ENCODE measurements at places on chromosomes 2 and 18. TPM values are rescaled to one million over a fixed set of nuclear protein-coding genes. Genes with fewer than 3 reads are reported as not detected.

The AUP1 gene
- total RNA-seq = 45.8 TPM

The TMEM185B gene
- 16.4 TPM for total RNA-seq

The CASP10 gene
- 0.28 TPM for total RNA-seq

The VWA3B gene
- total RNA-seq = not detected

- no peak for DNase-seq
Measured at GRCh38 chr2:37226863-37227262, 4.5 kb downstream of the CEBPZ start.

- DNase-seq = no peak
Measured at GRCh38 chr18:35524226-35524625, 26.5 kb upstream of the INO80C start.

DNA sequence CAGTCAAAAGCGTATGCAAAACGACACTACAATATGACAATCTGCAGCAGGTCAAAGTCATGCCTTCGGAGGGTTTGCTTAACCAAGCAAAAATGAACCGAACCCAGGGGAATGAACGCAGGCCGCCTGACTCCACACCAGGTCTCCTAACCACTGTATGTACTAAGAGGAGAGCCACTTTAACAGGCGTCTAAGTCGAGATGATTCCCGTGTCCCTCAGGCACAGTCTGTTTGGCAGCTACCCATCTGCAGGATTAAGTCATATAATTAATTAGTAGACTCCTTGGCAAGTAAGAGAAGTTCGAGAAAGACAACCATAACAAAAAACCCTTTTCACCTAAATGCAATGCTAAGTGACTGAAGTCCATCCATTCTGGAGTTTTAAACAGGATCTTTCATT is 15.2 kb downstream of the CYB5A start:
- no peak for DNase-seq

- DNase-seq = no peak
Measured at GRCh38 chr18:32386471-32386870, 84.2 kb downstream of the GAREM1 start.

DNA sequence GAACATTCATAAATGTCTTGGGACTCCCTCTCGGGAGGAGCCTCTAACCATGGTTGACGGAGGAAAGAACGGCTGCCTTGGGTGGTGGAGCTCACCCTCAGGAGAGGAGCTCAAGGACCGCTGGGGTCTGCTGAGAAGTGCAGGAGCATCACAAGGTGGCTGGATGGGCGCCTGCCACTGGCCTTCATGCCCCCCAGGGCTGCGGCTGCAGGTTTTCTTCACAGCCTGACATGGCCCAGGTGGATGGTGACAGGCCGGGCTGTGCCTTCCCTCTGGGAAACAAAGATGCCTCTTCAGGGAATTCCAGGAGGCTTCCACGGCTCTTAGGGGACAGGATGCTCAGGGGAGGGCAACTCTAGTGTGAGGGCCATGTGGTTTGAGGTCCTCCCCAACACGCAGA is 119.5 kb upstream of the PXDN start:
- no peak for DNase-seq

DNA sequence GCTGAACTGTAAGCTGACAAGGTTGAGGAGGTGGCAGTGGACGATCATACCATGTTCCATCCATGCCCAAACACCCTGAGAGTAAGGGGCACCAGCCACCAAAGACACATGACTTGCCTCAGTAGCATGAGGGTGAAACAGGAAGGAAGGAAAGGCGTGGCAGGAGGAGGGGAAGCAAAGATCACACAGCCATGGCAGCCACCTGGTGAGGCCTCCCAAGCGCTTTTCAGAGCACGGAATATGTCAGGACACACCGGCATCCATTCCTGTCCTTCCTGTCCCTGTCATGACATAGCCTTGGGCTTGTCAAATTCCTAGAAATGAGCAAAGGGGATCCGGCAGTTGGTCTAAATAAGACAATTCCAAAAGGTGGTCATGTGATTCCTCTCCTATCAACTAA is 118.7 kb downstream of the MYO5B start:
- DNase-seq = no peak

DNA sequence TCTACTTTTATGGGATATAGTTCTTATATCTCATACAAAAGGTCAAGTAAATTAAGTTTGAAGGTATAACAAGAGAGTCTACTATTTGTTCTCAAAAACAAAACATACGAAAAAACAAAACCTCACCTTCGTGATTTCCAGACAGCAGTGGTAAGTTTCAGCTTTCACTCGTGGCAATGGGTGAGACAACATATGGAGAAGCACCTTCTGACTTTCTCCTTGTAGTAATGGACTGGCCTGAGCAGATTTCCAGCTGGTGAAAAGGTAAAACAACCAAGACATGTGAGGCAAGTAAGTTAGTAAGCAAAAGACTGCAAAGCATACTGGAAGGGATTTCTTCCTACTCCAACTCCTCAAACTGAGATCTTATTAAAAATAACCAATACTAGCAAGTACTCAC is 39.6 kb downstream of the RTTN start:
- no peak for DNase-seq
